ENCODE measurements at places on chromosomes 3 and 15.

- DNase-seq, result no peak
Observed at GRCh38 chr15:83396101-83396500, 51.0 kb upstream of the SH3GL3 start.

- peak; percentile 55 for DNase-seq
Observed at GRCh38 chr15:23035964-23036566, 3.3 kb downstream of the TUBGCP5 start.

DNA sequence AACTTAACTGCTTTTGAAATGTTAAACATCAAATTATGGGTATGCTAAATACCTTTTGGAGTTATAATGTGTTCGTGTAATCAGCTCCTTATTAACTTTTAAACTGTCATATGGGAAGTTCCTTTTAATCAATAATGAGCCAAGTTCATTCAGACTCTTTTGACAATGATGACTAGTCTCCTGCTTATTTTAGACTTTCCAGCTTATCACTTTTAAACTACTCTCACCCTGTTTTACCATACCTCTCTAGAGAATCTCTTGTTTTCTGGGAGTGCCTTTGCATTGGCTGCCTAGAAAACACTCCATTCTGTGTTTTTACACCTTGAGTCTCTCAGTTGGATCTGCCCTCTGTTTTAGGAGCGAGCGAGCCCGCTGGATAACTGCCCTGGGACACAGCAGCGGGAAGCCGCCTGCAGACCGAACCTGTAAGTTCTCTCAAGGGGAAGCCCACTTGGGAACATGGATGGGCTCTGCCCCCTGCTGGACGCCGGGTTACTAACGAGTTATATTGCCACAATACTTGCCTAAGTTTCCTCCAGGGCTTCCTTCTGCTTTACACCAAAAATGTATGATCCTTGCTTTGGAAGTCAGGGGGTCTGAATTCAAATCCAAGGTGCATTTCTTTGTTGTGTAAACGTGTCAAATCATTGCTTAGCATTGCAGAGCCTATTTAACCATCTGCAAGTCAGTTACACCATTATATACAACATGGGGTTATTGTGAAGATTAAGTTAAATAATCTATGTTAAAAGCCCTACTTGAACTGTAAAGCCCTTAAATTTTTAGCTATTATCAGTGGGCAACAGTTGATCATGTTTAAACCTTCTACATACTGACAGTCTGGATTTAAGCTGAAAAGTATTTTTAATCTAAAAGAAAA lies 71.3 kb downstream of the DHX36 start:
- DNase-seq, result peak; percentile 83

GRCh38 chr15:91238644-91239425 lies 138.8 kb downstream of the SV2B start:
- DNase-seq, result no peak

DNA sequence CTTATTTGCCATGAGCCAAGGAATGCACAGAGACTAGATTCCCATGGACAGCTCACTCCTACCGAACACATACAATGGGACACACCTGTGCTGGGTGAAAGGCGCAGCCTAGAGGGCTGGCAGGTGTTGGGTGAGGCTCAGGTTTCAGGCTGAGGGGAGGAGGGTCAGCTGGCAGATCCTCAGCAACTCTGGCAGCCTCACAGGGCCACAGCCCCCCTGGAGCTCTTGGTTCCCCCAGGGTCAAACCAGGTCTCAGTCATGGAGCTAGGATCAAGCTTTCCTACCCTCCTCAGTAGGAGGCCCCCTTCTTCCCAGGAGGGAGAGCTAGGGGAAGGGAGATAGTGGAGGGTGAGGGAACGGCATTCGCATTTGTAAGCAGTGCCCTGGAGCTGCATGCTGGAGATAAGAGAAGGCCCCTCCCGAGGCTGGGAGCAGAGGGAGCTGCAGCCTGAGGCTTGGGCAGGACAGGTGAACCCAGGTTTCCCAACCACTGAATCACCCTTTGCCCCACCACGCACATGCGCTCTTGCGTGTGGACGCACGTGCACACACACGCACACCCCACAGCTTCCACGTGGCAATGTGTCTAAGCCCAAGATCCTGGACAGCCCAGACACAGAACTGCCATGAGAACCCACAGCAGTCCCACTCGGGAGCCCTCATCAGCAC lies 26.3 kb upstream of the TFRC start:
- DNase-seq, result no peak

- no peak for DNase-seq
Observed at GRCh38 chr3:55543181-55543614, 56.1 kb upstream of the WNT5A start.

- no peak for DNase-seq
Observed at GRCh38 chr3:136135039-136135802, 60.9 kb downstream of the MSL2 start.

DNA sequence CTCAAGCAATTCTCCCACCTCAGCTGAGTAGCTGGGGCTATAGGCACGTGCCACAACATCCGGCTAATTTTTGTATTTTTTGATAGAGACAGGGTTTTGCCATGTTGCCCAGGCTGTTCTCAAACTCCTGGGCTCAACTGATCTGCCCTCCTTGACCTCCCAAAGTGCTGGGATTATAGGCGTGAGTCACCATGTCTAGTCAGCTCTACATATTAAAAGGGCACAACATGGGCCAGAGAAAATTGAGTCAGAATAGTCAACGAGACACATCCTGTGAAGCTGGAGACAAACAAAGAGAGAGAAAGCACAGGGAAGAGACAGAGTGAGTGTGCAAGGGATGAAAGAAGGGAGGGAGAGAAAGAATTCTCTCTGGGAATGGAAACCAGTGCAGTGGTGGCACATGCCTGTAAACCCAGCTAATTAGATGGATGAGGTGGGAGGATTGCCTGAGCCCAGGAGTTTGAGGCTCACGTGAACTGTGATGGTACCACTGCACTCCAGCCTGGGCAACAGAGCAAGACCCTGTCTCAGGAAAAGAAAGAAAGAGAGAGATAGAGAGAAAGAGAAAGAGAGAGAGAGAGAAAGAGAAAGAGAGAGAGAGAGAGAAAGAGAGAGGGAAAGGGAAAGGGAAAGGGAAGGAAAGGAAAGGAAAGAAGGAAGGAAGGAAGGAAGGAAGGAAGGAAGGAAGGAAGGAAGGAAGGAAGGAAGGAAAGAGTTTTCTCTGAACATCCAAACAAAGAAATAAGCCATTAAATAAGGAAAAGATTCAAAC lies 107.2 kb upstream of the SLC25A36 start:
- DNase-seq, result no peak

DNA sequence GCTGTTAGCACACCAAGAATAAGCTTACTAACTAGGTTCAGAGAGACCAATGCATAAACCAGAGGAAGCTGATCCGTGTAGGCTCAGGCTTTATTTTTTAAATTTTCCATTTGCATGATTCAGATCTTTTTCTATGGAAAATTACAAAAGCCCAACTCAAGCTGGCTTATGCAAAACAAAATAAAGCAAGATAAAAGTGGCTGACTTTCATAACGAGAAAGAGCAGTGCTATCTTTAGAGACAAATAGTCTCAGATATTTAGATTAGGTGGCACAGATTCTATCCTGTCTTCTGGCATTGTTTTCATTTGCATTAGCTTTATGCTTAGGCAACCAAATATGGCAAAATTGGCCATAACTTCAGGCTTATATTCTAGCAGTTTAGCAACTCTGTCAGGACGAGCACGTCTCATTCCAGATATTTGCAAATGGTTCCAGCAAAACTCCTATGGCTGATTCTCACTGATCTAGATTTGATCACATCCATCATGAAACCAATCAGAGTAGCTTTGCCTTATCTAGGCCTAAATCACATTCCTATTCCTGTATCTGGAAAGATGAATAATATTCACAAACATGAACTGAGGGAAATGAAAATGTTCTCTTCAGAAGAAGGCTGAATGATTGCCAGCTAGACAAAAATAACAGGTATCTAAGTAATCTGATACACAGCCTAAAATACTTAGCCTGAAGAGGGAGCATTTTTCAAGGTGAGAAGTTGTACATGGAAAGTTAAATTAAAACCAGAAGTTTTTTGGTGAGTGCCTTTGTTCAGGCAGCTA lies 216.4 kb upstream of the DPPA4 start:
- no peak for DNase-seq

GRCh38 chr3:115040673-115041286 lies 106.3 kb downstream of the ZBTB20 start:
- peak; percentile 40 for DNase-seq

DNA sequence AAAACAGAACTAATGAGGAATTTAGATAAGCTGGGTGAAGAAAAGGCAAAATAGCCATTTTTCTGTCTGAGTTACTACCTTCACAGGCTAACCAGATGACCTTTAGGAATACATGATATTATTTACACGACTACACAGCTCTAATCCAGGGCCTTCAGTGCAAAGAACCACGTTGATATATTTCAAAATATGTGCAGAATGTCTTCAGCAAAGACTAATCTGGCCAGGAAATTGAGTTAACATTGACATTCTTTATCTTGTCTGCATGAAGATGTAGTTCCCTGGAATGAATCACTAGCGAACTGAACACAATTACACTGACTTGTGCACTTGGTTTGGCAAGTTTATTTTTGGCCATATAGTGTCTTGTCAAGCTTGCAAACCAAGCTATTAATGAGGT lies 41.5 kb downstream of the PDHB start:
- no peak for DNase-seq

- no peak for DNase-seq
Observed at GRCh38 chr3:46168583-46169345, 39.3 kb downstream of the CCR1 start.

GRCh38 chr3:54653456-54654195 lies 274.2 kb downstream of the LRTM1 start:
- DNase-seq, result peak; percentile 8

GRCh38 chr15:85149465-85150129 lies 167.9 kb downstream of the PDE8A start:
- DNase-seq, result no peak

GRCh38 chr3:120177151-120177550 lies 82.9 kb upstream of the GSK3B start:
- peak; percentile 54 for DNase-seq

- DNase-seq, result no peak
Observed at GRCh38 chr15:32718227-32718820, 520 bp downstream of the GREM1 start.

DNA sequence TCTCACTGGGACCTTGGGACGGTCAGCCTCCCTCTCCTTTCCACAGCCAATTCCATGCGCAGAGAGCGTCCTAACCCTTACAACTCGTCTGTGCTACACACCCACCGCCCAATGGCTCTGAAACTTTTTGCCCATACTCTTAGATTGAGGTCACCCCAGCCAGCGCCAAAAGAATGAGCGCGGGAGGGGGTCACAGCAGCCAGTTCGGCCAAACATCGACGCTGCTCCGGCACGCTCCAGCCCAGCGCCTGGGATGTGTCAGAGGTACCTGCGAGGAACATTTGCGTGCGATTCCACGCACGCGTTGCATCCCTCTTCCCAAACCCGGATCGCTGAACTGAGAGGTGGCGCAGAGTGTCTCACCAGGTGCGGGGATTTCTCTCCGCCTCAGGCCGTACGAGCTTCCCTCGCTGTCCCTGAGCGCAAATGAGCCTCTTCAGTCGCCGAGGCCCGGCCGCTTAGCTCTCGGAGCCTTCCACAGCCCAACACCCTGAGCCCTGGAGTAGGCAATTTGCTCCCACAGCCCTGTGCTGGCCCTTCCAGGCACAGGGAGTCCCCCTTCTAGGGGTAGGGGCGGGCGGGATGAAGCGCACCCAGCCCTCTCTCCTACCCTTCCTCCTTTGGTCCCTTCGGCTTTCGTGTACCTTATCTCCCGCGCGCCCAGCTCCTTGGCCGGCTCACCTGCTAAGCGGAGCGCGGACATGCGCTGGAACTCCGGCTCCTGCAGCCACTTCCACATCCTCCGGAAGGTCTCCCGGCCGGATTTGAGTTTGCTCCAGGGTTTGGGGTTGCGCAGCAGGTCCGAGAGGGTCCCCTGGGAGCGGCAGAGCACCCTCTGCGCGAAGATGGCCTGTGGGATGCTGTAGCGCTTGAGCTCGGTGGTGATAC lies 1.8 kb downstream of the ONECUT1 start:
- no peak for DNase-seq

- peak; percentile 58 for DNase-seq
Observed at GRCh38 chr3:140898340-140899180, 43.1 kb upstream of the SLC25A36 start.

- DNase-seq, result no peak
Observed at GRCh38 chr3:4387210-4388204, 79.6 kb downstream of the SUMF1 start.

GRCh38 chr3:101939361-101940049 lies 90.2 kb downstream of the NFKBIZ start:
- no peak for DNase-seq

GRCh38 chr3:141507392-141508066 lies 20.7 kb downstream of the RASA2 start:
- DNase-seq, result no peak

- DNase-seq, result no peak
Observed at GRCh38 chr3:23175341-23176083, 27.6 kb upstream of the UBE2E2 start.

GRCh38 chr3:51538115-51538458 lies 432 bp upstream of the RAD54L2 start:
- DNase-seq, result no peak

- DNase-seq, result no peak
Observed at GRCh38 chr3:39170461-39170860, 17.1 kb upstream of the CSRNP1 start.

DNA sequence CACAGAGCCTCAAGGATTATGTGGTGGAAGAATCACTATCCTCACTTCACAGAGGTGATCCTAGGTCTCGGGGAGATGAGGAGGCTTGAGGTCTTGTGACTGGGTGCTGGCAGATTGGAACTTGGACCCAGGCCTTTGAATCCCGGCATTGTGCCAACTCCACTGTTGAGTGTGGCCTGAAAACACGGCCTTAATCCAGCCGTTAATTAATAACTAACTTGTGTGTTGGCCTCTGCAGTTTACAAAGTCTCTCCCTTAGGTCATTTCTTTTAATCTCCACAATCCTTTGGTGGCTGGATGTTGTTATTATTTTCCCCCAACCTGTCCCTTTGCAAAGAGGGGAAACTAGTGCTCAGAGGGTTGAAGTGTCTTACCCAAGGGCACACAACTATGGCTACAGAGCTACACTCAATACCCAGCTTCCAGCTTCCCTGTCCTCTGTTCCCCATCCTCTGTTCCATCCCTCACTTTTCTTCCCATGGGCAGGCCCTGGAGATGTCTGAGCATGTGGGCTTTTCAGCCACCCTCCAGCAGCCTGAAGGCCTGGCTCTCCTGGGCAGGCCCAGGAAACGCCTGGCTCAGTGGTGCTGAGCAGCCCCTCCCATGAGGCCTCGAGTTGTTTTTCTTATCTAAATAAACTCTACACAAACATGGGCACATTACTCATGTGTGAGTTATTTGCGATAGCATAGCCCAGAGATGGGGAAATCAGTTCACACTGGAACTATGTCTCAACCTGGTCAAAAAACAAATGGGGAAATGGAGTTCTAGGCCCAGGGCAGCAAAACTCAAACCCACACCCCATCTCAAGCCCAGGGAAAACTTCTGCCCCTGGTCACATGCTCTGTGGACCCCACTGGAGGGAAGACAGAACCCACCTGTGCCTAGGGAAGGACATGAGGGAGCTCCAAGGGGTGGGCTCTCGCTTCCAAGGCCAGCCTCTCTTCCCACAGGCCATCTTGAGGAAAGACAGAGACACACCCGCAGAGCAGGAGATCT lies 16.8 kb upstream of the SMAD3 start:
- DNase-seq, result no peak

DNA sequence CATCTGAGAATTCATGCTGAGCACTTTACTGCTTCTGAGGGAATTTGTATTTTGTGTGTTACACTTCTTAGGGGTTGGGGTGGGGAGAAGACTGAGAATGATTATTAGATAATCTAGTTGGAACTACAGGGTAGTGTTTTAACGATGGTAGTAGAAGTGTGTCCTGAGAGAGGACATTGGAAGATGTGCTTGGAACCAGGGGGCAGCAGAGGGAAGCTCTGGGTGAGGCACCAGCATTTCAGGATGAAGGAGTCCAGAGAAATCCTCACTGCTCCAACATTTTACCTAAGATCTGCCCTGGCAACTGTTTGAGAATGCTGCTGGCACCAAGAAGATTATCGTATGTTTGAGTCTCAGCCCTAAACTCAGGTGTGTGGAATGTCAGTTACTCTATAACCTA lies 145.5 kb downstream of the SQOR start:
- no peak for DNase-seq

All from RPMI8226 (cell line).